ENCODE measurements at places on chromosomes 16 and 17. TPM values are rescaled to one million over a fixed set of nuclear protein-coding genes. Genes with fewer than 3 reads are reported as not detected.

DNA sequence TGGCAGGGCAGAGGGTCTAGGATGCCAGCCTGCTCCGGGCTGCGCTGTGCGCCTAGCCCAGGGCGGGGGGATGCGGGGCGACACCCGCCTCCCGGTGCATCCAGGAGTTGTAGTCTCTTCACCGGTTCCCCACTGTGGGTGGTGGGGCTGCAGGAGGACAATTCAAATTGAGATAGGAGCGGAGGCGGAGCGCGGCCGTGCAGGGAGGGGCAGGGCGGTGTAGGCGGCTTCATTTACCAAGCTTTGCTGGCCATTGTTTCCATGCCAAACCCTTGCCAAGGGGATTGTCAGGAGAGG, 2047.4 kb downstream of the TP53TG3F start:
- DNase-seq: no peak

DNA sequence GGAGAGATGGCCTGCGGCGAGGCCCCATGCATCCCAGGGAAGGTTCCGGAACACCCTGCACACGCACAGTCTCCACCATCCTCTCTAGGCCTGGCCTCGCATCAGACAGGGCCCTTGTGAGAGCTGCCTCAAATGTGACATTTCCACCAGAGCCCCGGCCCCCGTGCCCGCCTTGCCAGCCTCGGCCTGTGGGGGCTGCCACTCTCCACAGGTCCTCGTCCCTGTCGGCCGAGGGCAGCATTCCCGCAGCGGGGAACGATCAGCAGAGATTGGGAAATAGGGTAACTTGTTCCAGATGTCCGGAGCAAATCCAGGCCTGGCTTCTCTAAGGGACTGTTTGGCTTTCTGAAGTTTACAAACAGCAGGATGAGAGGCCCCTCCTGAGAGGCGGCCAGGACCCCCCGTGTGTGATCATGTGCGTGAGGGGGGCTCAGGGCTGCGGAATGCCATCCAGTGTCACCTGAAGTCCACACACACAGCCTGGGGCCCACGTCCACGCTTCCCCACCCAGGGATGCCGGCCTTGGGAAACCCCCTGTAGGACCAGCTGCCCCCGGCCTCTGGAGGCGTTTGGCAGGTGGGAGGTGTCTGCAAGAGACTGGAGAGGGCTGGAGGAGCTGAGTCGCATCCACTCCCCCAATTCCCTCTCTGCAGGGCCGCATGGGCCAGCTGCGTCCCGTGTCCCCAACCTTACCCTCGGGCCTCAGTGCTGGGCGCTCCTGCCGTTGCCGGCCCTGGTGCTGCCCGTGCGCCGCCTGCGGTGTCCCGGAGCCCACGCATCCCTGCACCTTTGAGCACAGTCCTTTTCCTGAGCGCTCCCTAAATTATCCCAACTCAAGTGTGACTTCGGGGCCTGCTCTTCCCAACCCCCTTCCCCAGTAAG, 70.4 kb downstream of the ZDHHC7 start:
- DNase-seq: peak; percentile 52

DNA sequence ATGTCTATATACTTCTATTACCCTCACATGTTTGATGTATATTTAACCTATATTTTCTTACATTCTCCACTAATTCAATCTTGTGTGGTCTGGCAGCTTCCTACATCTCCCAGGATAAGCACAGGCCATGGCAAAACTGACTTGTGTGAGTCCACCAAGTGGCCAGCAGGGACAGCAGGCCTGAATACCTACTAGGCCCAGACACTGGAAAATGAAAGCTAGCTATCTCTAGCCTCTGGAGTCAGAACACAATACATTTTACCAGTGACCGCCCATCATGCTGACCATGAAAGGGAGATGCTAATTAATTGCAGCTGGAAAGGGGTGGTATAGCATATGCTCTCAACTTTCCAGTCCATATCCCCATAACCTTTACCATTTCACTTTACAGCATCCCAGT, 132.3 kb downstream of the PCTP start:
- no peak for DNase-seq

DNA sequence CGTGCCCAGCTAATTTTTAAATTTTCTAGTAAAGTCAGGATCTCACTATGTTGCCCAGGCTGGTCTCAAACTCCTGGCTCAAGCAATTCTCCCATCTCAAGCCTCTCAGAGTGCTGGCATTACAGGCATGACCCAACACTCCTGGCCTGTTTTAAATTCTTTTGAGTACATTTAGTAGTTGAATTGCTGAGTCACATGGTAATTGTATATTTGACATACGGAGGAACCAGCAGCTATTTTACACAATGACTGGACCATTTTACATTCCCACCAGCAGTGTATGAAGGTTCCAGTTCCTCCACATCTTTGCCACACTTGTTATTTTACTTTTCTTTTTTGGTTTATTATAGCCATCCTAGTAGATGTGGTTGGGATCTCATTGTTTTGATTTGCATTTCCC, 43.6 kb downstream of the RHOT1 start:
- no peak for DNase-seq

DNA sequence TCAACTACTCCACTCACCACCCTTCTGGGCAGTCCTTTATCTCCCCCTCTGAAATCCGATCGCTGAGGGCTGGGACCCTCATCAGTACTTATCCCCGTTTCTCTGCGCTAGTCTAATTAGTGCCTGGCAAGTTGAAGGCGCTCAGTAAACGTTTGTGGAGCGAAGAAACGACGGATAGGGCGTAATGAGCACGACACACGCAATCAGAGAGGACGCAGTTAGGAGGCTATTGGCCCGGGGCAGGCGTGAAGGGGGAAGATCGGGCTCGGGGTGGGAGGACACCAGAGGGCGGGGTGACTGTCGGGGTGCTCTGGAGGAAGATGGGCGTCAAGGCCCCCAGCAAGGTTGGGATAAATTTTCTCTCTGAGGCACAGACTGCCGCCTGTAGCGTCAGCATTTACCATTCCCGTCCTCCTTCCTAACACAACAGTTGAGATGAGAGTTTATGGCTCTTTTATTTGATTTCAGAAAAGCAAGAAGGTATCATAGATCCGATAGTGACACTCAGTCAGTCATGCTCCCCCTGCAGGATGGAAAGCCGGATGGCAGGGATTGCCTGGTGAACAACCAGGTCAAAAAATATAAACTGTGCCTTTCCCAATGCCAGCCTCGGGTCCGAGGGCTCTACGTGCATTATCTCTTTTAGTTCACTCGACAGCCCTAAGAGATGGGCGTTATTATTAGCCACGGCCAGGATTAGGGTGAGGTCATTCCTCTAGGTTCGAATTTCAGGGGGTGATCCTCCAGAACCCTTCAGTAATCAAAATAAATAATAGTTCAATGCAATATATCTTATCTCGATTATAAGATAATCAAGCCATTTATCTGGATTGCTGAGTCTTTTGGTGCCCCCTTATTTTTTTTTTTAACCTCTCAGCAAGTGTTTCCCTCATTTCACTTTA, 9.5 kb upstream of the ARL4D start:
- peak; percentile 88 for DNase-seq

GRCh38 chr17:69236464-69236863, 7.8 kb upstream of the ABCA10 start:
- no peak for DNase-seq

The SCN4A gene
- polyA plus RNA-seq: not detected

GRCh38 chr16:23498863-23499262, 11.4 kb downstream of the GGA2 start:
- DNase-seq: no peak

GRCh38 chr17:27379888-27380533, 76.2 kb upstream of the KSR1 start:
- peak; percentile 59 for DNase-seq

DNA sequence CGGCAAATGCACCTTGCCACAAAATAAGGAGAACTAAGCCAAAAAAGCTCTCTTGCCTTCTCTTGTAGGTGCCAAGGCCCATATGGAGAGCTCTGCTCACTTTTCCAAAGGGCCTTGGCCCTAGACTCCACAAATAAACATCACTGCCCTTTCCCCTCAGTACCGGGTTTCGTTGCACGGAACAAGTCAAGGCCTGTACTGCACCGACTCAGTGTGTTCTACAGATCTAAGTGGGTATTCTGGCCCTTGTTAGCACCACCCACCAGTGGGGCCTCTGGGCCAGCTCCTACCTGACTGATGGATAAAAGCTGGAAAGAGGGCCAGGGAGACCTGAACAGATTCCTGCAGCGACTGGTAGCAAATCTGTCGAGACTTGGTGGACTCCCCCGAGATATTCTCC, 43.7 kb upstream of the GSG1L start:
- no peak for DNase-seq

DNA sequence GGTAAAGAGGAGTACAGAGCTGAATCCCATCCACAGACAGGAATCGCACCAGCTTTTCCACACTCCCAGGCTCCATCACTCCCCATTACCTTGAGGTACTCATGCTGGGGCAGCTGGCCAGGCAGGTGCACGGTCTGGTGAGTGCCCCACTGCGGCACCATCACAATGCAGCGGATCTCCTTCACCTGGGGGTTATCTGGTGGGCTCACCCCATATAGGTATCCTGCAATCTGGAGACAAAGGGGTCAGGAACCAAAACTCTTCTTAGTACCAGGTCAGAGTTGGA, 1.8 kb upstream of the RILP start:
- no peak for DNase-seq

The TMEM92 gene
- polyA plus RNA-seq: 24.0 TPM

DNA sequence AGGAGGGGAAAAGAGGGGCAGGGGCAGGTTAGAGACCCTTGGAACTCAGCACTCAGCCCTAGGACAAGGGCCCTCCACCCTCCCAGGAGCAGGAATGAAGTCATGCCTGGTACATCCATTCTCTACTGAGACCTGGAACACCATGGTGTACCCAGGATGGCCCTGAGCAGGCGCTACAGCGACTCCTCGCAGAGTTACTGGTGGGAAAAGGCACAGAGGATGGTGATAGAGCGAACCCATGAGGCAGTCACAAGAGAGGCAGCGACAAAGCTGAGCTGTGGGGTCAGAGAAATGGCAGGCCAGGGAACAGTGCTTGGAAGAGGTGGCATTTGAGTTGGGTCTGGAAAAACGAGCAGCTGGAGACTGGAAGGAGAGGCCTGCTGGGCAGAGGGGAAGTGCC, 37.5 kb downstream of the SRCIN1 start:
- no peak for DNase-seq

DNA sequence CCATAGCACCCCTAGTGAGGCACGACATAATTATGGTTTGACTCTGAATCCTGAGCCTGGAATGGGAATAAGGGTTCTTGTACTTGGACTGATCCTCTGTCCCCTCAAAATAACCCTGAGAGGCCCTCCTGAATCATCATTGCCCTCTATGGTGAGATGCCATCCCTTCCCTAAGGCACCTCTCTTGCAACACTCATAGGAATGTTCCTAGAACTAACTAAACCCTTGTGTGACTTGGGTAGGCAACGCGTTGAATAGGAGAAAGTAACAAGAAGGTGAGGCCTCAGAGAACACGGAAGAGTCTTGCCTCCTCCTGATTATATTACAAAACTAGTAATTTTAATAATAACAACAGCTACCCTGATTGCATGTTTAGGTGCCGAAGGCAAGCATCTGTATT, 189.1 kb upstream of the ANKFN1 start:
- DNase-seq: no peak

DNA sequence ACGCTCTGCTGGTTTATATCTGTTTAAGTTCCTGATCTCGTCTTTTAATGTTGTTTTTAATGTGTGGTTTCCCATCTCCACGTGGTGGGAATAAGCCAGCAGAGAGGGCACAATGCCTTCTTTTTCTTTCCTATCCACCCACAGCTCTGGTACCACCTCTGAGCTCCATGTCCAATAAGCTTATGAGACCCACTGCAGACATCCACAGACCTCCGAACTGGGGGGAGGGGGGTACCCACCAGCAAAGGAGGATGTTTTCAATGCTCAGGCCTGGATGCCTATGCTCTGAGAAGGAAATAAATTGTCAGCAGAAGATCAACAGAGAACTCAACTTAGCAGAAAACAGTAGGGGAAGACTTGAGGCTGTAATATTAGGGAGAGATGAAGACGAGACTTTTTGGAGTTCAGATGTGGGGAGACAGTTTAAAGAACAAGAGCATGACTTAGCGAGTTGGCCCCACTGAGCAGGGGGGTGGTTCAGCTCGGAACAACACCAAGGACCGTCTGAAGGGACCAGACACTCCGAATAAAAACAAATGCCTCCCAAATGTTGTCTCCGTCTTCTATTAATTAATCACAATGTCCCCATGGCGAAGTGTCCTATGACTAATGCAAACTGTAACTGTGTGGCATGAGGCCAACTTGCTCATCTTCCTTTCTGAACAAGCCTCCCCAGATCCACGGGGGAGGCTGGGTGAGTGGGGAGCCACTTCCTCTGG, 62.7 kb downstream of the GAS7 start:
- no peak for DNase-seq

- no peak for DNase-seq
Observed at GRCh38 chr16:46573008-46573833, 48.0 kb downstream of the SHCBP1 start.

GRCh38 chr16:79163691-79164387, 436.7 kb downstream of the MAF start:
- DNase-seq: no peak

The MT1M gene
- 0.26 TPM for polyA plus RNA-seq

The FOXN1 gene
- not detected for polyA plus RNA-seq

DNA sequence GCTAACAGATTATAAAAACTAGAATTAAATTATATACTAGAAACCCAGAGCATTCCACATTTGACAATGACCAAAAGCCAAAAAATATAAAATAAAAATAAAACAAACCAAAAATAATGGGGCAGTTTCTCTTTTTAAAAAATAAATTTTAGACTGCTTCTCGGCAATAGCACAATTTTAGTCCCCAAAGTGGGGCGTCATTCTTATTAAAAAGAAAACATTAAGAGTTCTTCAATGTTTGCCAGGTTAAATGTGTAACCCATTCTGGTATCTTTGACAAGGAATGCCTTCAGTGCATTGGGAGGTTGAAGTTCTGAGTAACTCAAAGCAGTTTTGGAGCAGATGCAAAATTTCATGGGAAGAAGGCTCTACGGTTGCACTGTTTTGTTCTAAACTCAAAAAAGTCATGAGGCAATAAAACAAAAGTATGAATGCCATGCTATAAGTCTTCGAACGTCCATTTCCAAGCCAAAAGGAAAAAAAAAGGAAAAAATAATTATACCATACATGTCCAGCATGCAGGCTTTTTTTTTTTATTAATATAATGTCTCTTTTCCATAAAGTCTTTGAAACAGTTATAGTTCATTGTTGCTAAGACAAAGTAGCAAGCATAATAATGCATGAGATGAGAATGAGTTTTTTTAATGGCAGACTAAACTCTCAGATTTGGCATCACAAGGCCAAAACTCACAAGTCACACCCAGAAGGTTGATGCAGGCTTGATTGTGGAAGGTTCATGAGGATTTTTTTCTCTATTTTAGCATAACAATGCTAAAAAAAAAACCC, 3.1 kb downstream of the MAF start:
- DNase-seq: no peak

DNA sequence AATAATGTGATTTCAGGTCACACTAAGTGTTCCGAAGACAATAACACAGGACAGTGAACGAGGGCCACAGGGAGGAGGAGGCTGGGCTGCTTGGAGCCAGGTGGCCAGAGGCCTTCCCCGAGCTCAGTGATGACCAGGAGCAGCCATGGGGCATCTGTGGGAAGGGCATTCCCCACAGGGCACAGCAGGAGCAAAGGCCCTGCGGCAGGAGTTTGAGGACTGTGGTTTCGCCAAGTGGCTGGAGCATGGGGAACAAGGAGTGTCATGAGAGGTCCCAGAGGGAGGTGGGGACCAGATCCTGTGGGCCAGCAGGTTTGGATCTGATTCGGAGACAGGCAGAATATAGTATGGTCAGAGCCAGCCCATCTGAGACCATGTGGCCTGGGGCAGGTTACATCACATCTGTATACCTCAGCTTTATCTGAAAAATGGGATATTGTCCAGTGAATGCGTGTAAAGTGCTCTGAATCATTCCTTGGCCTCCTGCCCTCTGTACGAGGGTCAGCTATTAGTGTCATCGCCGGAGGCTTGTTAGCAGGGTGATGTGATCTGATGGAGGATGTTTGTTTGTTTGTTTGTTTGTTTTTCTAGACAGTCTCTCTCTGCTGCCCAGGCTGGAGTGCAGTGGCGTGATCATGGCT, 176.8 kb downstream of the KATNIP start:
- no peak for DNase-seq
